Effector memory CD8-positive, alpha-beta T cell (primary cell): ENCODE measurements at places on chromosomes 5 and 9.

- no peak for DNase-seq
Measured at GRCh38 chr9:92147852-92148180, 32.6 kb upstream of the SPTLC1 start.

GRCh38 chr5:59522201-59522831 is 371.2 kb downstream of the PDE4D start:
- DNase-seq, result no peak

DNA sequence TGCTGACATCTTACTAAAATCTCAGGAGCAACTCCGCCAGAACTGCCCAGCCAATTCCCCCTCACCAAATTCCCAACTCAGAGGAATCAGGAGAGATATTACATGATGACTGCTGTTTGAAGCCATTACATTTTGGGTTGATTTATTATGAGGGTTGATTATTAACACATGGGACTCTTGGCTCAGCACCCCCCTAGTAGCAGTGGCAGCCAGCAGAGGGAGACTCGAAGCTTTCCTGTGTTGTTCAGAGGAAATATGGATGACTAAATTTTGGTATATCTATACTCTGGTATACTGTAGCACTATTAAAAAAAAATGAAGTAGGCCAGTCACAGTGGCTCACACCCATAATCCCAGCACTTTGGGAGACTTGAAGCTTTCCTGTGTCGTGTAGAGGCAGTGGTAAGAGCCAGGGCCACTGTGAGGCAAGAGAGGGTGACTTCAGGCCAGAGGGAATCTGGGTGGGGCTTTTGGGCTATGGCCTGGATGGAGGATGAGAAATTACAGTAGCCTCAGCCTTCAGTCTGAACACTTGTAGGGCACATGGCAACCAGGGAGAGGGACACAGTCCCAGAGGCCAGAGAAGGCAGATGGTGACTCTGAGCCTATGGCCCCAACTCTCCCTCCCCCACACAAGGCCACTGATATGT is 111.4 kb downstream of the LHX2 start:
- DNase-seq, result no peak

DNA sequence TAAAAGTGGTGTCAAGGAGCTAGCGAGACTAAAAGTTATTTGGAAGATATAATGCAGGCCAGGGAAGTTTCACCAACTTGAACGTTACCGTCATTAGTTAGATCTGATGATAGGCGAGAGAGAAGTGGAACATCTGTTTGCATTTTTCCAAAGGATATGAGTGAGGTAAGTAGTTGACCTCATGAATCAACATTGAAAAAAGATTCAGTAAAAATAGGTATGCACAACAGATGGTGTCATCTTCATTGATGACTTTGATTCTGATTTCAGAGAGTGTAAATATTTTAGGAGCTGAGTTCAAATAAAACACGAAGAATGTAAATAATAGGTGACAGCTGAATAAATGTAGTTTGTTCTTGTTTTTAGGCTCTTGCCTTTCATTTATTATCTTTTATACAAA is 998.9 kb upstream of the CDH6 start:
- no peak for DNase-seq

- no peak for DNase-seq
Measured at GRCh38 chr9:134597957-134598883, 43.4 kb upstream of the COL5A1 start.

DNA sequence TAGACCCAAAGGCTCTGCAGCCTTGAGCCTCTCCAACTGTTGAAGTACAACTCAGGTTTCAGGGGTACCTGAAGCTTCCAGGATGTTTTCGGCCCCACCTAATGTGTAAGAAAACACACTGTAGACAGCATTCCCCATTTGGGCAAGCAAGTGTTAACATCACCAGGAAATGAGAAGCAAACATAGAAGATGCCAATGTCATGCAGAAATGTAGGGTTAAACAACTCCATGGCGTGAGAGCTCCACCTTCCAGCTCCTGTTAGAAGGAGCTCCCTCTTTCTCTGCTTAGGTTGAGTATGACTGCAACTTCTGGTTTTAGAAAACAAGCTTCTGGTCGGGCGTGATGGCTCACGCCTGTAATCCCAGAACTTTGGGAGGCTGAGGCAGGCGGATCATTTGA is 31.0 kb upstream of the DENND1A start:
- no peak for DNase-seq
